ENCODE measurements at places on chromosomes 16 and 17.

- no peak for DNase-seq
Measured at GRCh38 chr17:72318131-72318530, 197.3 kb downstream of the SOX9 start.

GRCh38 chr17:58083491-58084316 is 485 bp downstream of the DYNLL2 start:
- peak; percentile 56 for DNase-seq

DNA sequence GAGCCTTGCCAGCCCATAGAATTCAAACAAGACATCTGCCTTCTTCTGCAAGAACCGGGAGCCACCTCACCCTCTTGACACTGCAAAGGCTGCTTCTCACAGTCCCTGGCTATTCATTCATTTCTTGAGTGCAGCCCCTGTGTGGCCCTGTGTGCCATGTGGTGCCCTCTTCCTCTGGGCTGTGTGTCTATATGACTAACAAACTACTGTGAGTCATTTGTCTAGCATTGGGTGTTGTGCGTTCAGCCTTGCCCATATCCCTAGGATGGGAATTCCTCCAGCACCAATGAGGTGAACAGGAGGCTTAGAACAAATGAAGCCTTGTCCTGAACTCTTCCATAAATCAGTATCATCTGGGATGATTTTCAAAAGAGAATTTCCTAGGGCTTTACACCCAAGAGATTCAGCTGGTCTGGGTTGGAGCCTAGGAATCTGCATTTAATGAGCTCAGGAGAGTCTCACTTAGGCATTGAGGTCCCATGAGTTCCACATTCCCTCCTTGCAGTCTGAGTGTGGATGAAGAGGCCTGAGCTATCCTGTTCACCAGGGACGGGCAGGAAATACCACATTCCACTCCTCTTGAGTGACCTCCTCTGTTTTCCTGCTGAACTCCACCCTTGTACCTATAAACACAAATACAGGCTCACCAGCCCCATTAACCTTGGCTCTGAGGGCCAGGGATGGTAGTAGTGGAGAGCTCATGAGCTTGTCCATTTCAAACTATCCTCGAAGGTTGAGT is 308.7 kb upstream of the N4BP1 start:
- DNase-seq, result no peak

- DNase-seq, result no peak
Measured at GRCh38 chr17:75194879-75195278, 10.6 kb upstream of the NUP85 start.

DNA sequence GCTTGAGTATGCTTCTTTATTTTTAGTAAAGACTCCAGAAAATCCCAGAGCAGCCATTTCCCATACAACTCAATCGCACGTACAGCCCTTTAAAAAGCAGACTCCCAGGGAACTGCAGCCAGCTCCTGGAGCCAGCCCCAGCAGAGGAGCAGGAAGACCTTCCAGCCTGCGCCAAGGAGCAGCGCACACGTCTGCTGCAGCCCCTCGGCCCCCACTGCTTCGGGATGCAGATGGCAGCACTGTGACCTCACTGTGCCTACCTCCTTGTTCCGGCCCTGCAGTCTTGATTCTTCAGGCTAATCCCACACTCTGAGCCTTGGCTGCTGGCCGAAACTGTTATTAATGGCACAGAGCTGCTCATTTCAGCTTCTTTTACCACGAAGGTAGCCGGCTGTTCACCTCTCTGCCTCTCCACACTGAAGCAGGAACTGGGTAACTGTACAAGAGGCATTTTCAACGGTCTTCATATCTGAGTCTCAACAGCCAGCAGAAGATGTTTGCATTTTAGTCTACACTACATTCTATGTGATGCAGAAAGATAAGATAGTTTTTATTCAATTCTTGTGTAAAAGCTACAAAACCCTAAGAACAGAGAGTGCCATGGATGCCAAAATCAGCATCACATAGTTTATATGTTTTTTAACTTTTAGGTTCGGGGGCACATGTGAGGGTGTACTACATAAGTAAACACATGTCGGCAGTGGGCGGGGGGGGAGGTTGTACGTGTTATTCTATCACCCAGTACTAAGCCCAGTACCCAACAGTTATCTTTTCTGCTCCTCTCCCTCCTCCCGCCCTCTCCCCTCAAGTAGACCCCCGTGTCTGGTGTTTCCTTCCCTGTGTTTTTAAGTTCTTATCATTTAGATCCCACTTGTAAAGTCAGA is 130.9 kb downstream of the ANKRD11 start:
- no peak for DNase-seq

All from small intestine (tissue), 16 donors.